NCI-H2171 treated with DMSO at 0.1 percent for 48 hours (cell line): ENCODE measurements at places on chromosomes 3 and 15.

DNA sequence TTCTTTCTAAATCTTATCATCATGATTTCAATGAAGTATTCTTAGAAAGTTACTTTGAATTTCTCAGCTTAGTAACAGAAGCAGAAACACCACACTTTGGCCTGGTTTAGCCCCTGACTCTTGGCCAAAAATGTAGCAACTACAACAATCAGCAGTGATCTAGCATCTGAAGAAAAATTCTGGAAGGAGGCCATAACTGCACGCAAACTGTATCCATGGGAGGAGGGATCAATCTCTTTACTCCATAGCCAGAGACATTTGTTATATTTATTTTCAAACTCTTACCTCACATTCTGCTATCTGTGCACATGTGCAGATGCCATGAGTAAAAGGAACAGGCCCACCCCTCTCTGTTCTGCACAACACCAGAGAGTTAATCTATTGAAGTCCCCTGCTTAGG, 251.0 kb upstream of the P2RY1 start:
- DNase-seq, result no peak

DNA sequence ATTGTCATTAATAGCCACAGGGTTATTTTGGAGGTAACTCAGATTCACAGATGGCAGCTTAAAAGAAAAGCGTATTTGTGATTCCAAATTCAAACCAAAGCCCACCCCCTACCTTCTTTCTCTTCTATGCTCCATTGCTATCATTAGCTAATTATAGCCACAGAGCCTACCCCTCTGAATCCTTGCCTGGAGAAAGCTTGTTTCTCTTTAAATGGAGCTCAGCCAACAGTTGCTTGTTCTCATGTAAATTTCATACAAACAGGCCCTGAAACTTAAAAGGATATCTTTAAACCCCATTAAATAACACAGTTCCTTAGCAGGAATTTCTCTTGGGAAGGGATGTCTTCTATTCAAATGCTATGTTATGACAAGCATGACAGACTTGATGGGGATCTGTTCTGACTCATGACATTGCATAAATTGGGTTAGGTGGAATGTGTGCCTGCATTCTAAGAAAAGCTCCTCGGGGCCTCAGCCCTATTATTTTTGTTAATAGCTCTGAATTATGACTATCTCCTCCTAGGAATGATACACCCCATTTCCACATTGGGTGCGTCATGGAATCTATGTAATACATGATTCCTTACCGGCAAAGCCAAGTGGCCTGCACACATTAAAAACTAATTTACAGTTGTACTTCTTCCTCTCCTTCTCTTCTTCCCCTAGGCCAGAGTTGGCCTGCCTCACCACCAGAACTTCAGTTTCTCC, 265.8 kb downstream of the TAFA4 start:
- DNase-seq, result no peak

- no peak for DNase-seq
Measured at GRCh38 chr3:170802164-170803151, 67.5 kb downstream of the RPL22L1 start.

- DNase-seq, result peak; percentile 64
Measured at GRCh38 chr3:187739561-187740332, 5.5 kb downstream of the BCL6 start.

DNA sequence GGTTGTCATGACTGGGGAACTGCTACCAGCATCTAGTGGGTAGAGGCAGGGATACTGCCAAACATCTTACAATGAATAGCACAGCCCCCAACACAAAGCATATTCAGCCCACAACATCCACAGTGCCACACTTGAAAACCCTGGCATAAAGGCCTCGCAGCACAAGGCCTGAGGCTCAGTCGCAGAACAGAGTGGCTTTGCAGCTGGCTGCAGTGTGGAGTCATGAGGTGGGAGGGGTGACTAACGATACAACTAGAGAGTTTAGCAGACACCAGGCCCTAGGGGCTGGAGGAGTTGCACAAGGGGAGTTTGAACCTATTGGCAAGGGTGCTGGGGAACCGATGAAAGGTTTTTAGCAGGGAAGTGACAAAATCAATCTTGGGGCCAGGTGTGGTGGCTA, 32.1 kb downstream of the GRK7 start:
- no peak for DNase-seq

GRCh38 chr3:59939826-59940426, 890.1 kb upstream of the CFAP20DC start:
- DNase-seq, result no peak

- DNase-seq, result no peak
Measured at GRCh38 chr15:99614749-99615288, 49.0 kb downstream of the MEF2A start.

DNA sequence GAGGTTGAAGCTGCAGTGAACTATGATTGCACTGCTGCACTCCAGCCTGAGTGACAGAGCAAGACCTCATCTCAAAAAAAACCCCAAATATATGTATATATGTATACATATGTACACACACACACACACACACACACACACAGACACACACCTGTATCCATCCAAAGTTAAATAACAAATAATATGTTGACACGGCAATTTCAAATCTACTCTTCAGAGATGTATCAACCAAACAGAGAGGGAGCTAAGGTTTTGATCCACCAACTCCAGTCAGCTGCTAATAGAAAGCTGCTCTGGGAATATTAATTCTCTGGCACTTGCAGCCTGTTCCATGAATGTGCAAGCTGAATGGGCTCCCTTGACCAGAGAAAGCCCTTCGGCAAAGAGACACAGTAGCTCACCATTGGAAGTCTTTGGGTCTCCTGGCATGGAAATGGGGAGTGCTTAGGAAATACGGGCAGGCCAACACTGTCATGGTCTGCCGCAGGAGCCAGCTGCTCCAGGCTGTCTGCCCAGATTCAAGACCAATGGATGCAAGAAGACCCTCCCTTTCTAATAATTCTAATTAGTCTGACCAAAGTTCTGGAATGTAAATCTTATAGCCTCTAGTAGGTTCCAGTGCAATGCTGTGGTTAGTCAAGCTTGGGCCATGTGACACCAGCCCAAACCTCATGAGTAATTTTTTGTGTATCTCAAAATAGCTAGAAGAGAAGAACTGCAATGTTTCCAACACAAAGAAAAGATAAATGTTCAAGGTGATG, 299.8 kb downstream of the KBTBD8 start:
- DNase-seq, result no peak

DNA sequence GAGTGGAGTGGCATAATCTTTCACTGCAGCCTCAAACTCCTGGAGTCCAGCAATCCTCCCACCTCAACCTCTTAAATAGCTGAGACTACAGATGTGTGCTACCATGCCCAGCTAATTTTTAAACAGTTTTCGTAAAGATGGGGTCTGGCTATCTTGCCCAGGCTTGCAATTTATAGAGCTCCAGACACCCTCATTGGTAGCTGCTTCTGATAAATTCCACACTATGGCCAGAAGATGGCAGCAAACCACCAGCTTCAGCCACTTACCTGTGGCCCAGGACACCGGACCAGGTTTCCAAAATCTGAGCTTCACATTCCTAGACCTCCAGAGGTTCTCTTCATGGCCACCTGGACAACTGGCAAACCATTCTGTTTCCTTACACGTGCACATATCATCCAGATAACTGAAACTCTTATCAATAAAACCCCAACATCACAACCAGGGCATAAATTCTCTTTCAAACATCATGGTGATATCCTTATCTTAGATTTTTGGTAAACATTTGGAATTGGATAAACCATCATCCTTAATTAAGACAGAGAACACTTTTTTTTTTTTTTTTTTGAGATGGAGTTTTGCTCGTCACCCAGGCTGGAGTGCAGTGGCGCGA, 28.9 kb downstream of the FBXW12 start:
- peak; percentile 39 for DNase-seq

- no peak for DNase-seq
Measured at GRCh38 chr3:197525706-197526105, 30.1 kb downstream of the BDH1 start.

- DNase-seq, result peak; percentile 6
Measured at GRCh38 chr3:34351882-34352777, 553.7 kb downstream of the PDCD6IP start.

DNA sequence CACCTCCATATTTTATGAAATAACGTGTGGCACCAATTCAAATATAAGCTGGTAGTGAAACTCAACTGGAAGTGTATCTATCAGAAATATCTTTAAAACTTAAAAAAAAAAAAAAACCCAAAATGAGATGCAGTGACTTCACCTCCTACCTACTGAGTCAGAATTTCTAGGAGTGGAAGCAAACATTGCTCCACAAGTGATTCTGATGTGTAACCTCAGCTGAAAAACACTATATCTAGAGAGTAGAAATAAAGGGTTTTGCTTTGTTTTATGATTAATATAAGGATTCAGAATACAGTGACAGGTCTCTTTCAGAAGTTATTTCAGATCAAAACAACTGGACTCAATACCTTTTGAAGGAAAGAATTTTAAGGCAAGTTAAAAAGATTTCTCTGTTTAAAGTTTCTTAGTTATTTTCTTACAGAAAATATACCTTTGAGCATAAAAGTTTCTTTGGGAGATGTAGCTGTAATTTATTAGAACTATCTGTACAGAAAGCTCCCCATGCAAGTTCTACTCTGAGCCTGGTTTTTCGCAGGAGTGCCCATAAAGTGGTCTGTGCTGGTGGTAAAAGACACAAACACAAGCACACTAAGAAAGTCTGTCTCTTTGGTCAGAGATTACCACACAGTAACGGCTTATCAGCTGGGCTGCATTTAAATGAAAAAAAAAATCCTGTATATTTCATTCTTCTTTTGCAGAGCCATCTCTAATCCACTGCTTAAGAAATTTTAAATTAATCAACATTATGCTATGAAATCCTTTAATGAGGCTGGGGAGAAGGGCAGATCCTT, 59.9 kb upstream of the PPIB start:
- no peak for DNase-seq

DNA sequence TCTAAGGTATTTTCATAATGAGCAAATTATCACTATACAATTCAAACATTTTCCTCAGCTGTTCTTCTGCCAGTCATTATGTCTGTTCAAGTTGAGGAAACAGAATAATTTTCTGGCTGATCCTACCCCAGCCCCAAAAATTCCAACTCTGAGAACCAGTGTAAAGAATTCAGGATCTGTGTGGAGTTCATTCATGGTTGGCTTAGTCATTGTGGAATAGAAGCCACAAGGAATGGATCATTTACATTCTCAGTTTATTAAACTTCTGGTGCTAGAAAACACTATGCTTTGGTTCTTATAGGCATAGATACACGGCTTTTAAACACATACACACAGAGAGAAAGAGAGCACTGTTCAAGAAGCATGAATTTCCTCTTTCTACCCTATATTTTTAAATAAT, 134.6 kb downstream of the CMSS1 start:
- DNase-seq, result no peak

- DNase-seq, result no peak
Measured at GRCh38 chr3:13465236-13465873, 14.8 kb upstream of the HDAC11 start.

- DNase-seq, result no peak
Measured at GRCh38 chr3:7204848-7205156, 343.9 kb downstream of the GRM7 start.

DNA sequence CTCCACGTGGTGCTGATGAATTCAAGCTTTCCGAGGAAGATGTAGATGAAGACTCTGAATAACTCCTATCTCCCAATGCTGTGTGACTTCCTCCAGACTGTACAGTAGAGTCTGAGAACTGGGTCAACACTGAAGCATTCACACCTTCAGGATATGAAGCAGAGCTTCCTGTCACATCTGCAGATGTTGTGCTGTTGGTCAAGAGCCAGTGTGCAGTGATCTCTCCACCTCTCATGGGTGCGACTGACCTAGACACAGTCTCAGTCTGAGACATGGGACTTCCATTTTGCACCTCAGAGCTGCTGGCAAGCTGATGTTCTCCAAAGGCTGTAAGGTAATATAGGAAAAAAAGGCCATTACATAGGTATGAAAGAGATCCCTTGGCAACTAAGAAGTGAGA, 36.5 kb downstream of the HEG1 start:
- DNase-seq, result no peak

DNA sequence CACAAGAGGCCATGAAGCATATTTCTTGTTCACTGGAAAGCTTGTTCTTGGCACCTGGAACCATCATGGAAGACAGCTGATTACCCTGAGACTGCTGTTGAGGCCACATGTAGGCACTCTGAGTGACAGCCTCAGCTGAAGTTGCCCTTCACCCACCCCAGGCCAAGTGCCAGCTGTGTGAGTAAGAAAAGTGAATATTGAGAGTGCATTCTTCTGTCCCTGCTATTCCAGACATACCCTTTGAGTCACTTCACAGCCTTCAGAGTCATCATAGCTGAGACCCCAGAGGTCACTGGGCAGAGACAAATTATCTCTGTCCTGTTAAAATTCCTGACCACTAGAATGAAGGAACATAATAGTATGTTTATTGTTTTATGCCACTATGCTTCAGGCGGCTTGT, 79.6 kb downstream of the NFKBIZ start:
- DNase-seq, result no peak

DNA sequence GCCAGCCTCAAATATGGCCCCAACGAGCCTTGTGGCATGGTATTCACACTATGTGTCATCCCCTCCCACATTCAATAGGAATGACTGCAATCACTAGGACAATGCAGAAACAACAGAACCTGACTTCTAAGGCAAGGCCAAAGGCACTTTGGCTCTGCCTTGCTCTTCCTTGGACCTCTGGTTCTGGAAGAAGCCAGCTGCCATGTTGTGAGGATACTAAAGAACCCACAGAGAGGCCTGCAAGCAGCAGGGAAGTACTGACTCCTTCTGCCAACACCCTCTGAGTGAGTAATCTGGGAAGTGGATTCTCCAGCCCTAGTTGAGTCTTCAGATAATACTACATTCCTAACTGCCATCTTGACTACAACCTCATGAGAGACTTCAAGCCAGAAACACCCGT, 64.7 kb downstream of the ADAMTS9 start:
- DNase-seq, result no peak

GRCh38 chr15:86193716-86194380, 114.2 kb downstream of the AGBL1 start:
- DNase-seq, result no peak

DNA sequence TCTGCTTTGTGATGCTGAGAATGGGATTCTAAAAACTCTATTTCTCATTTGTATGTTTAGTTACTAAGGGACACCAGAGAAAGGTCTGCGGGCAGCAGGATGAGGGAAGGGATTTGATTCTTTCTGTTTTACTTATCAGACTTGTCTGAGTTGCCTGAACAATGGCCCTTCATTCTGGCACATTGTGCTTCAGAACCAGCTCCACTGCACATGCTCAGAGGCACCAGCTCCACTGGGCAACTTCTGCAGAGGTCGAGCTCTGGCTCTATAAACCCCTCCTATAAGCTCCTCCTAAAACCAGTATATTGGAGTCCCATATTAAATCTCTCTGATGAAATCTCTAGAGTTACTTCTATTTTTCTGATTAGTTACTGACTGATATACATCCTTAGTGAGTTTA, 453.2 kb upstream of the CDIN1 start:
- DNase-seq, result no peak

DNA sequence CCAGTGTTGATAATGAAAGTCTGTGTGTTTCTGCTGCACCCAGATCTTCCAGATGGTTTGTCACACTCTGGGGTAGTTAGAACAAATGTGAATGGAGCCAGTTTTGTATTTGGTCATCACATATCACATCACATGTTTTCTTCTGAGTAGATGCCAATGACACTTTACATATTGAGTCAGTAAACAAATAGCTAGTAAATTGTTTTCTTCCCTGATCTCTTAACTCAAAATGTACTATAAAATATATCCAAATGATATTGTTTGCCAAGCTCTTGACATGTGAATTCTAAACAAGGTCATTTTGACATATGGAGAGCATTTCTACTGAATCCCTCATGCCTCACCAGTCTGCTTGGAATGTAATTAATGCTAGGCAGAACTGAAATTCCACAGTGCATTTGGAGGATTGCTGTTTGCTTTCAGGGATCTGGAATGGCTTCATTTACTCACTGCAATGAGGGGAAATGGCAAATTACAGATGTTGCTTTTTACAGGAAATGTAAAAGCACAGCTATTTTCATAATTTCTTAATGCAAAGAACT, 45.0 kb downstream of the PDHB start:
- DNase-seq, result peak; percentile 23

GRCh38 chr3:188974856-188975599, 196.7 kb upstream of the TPRG1 start:
- DNase-seq, result peak; percentile 43
